ENCODE measurements at places on chromosomes 5 and 9.
A peak's percentile ranks its signal among the peaks of the same experiment; 100 is the strongest.

DNA sequence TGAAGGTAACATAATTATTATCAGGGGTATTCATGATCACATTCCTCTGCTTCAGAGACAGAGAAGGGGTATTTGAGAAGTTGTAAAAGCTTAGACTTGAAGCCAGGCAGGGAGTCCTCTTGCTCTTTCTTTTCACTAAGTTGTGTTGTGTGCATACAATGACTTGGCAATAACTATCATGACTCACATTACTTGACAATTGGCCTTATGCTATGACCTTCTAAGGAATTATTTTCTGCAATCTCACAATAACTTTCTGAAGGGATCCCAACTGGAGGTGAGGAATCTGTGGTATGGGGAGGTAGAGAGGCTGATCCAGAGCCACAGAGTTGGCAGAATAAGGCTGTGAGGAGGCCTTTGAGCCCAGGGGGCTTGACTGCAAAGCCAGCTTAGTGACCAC is 622.3 kb downstream of the MTRR start:
- no peak for DNase-seq

DNA sequence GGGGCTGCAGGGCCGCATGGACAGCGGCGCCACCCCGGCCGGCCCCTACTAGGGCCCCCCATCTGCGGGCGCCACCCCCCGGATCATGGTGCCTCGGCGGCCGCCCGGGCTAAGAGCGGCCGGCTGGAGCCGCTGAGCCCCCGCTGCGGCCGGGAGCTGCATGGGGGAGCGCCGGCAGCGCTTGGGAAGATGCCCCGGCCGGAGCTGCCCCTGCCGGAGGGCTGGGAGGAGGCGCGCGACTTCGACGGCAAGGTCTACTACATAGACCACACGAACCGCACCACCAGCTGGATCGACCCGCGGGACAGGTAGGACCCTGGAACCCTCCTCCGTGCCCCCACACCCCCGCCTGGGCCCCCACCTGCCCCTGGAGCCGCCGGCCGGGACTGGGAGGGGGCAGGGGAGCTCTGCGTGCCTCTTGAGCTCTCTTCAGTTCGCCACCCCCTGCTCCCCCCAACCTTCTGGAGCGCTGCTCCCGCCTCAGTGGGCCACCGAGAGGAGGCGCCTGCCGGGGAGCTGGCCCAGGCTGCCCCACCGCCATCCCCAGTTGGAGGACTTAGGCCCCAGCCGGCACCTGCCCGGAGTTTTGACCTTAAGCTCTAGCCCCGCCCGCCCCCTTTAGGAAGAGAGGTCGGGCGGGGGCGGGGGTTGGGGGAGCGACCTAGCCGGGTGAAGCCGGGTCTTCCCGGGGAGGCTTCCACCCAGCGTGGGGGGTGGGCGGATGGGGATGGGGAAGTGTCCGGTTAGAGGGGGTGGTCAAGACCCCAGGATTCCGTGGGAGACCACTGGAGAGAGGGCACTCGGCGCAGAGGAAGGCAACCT is 730 bp downstream of the WWC1 start:
- peak; percentile 55 for DNase-seq

- no peak for DNase-seq
Measured at GRCh38 chr9:1128046-1128445, 77.9 kb downstream of the DMRT2 start.

DNA sequence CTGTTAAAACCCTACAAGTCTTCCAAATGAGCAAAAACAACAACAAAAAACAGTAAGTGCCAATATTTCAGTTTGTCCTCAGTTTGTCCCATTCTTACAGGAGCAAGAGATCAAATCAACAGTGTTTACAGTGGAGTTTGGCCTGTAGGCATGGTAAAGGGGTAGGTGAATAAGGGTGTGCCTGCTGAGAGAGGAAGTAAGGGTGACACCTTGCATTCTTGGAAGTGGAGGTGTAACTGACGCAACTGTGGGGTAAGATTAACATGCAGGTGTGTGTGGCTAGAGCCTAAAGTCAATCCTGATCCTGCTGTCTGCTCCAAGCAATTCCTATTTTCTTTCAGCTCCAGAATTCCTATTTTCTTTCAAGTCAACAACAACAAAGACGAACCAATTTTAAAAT is 43.4 kb downstream of the PFDN1 start:
- no peak for DNase-seq

DNA sequence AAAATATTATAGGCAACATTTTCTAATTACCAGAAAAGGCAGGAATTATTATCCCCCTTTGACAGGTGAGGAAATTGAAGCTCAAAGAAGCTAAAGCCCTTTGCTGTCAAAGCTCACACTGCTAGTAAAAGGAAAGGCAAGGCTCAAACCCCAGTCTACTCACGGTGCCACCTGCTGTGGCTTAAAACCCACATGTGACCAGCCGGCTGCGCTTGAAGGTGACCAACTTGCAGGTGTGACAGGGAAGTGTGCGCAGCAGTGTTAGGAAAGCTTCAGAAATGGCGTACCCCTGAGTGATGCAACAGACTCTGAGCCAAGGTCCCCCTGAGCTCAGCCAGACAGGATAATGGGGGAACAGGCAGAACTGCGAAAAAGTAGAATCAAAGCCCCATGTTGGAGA is 45.2 kb downstream of the PAX5 start:
- DNase-seq: peak; percentile 28

DNA sequence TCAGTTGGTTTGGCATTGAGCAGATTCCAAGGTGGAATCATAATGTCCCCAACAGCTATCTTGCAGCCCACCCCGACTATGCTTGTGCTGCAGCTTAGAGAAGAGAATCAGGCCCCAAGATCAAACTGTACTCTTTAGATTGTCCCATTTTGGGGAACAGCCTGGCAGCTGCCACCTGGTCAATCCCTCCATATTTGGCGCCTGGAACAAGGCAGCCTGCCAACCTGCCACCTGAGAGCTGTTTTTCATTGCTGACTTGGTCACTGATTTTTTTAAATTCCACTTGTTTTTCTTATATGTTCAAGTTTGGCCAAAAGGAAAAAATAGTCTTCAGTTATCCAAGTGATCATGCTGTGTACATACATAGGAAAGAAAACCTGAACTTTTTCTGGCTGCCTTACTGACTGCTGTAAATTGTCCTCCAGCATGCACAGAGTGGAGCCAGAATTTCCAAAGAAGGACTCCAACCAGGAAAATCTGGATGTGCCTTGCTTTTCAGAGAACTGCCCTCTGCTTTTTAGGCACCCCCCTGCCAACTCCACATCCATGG is 504.2 kb downstream of the ENC1 start:
- no peak for DNase-seq

DNA sequence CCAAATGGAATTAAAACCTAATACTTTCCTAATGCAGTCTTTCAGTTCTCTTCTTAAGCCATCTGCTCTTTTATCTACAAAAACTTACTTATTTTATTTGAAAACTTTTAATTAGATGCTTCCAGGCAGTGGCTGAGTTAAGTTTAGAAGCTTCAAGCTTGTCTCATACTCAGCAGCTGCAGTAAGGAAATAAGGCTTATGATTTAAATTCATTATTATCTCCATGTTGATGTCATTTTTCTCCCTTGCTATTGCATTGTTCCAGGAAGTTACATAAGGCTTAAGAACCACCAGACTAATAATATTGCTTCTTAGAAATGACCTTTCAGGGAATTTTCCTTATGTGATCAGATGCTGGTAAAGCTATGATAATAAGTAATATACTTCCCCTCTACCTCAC is 119.6 kb downstream of the PPP2R2B start:
- DNase-seq: no peak

DNA sequence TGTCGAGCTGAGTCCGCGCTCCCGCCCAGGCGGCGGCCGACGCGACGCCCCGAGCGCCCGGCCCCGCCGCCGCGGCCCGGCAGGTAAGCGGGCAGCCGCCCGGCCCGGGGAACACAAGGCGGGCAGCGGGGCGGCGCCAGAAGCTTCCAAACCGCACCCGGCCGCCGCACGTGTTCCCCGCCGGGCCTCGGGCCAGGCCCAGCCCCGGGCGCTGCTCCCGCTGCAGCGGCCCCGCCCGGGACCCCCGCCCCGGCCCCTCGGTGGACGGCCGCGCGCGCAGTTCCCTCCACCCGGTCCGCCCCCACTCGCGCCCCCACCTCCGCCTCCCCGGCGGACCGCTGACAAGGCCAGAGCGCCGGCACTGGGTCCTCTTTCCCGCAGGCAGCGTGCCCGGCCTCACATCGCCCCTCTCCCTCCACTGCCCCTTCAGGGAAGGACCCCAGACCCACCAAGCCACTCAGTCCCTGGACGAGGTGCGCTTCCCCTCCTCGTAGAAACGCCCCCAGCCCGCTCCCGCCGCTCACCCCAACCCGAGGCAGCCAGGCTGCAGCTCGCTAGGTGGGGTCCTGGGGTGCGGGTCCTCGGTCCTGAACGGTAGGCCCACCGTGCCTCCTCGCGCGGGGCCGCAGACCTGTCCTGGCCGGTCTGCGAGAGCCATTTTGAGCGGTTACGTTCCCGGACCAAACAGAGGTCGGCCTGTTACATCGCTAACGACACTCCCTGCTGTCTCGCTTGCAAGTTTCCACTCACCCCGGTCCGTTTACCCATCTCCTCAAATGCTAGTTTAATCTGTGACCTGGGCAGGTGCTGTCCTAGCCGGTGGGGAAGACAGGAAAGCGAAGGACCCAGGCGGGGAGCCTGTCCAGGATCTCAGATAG is 475 bp downstream of the WDR5 start:
- DNase-seq: peak; percentile 58

DNA sequence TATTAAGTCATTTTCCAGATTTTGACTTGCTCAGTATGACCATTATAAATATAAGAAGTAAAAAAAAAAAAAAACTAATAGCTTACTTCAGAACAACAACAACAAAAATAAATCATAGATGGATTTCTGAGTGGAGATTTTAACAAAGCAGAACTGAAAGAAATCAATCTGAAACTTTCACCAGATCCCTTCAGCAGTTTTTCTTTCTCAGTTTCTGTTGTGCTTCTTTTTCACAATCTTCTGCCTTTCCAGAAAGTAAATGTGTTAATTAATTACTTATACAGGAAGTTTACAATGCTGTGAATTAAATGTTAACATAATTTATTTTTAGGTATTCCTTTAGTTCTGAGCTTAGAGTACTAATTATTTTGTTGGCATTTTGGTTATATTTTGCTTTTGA is 73.5 kb downstream of the CHSY3 start:
- no peak for DNase-seq

- DNase-seq: no peak
Measured at GRCh38 chr5:122638581-122638980, 136.3 kb upstream of the SNX2 start.

GRCh38 chr9:107425101-107426025 is 64.2 kb downstream of the KLF4 start:
- no peak for DNase-seq

GRCh38 chr5:135203593-135204036 is 169.6 kb upstream of the PITX1 start:
- DNase-seq: no peak

- no peak for DNase-seq
Measured at GRCh38 chr9:16825971-16826625, 44.4 kb downstream of the BNC2 start.

GRCh38 chr5:81450940-81451339 is 57.0 kb upstream of the ACOT12 start:
- no peak for DNase-seq

DNA sequence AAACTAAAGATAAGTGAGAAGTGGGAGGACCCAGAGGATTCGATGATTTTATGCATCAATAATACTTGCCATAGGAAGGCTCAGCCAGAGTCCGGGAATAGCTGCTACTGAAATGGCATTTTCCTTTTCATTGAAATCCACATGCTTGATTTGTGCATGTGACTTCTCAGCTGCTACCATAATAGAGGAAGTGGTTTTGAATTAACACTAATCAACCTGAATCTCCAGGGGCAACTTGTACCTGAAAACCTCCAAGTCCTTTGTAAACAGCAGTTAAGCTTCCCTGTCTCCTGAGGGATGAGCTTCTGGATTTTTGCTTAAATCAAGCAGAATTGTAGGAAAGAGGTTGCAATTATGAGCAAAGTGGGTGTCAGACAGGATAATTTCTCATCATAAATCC is 124.9 kb downstream of the PPP2R2B start:
- DNase-seq: no peak

DNA sequence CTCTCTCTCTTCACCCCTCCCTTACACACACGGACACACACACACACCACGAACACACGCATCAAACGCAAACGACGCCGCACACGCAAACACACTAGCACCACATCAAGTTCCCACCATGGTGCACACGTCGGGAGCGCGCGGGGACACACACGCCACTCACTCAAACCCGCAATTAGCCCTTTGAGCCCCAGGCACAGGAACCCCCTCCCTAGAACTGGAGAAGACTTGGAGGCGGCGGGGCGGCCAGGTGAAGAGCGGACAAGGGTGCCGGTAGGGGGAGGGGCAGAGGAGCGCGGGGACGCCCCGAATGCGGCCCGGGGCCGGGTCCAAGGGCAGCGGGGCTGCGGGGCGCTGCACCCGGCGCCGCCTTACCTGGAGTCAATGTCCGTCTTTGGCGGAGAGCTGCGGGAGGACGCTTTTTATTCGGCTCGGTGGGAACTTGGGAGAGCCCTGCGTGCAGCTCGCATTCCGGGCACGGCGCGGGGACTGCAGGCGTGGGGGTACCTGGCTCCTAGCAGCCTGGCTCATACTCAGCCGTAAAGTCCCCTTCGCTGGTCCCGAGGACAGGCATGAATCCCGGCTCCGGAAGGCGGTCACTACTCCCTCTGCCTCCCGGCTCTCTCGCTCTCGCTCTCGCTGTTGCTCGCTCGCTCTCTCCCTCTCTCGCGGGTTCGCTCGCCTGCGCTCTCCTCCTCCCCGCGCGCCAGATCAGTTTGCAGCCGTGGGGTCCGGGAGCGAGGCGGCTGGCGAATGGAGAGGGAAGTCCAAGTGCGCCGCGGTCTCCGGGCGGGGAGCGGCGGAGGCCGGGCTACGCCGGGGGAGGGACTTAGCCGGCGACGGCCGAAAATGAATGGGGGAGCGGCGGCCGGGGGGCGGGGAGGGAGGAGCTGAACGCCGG is at the start of gene BRINP1:
BRINP1 (minus strand) TSS at position 755 of the 901 bp plus-strand sequence. CDS start 56,080 bp downstream, outside the sequence.
- peak; percentile 95 for DNase-seq

GRCh38 chr5:663436-664342 is 29.5 kb downstream of the TPPP start:
- DNase-seq: no peak

DNA sequence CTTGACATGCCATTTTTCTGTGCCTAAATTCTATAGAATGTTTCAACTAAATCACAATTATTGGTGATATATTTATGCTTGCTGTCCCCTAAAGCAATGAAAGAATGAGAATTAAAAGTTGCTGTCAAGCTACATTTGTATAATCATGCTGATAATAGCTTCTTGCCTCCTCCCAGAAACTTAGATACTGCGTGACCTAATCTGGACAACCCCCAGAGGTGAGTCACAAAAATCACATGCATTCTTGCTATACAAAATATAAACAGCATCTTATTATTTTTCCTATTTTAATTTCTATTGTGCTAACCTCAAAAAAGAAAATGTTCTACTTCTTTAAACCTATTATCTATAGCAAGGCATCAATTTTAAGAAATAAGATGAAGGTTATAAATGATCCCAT is 995.8 kb upstream of the ACO1 start:
- DNase-seq: no peak

GRCh38 chr5:307794-308579 is 13.5 kb upstream of the AHRR start:
- DNase-seq: no peak
